ENCODE measurements at places on chromosomes 4 and X.

DNA sequence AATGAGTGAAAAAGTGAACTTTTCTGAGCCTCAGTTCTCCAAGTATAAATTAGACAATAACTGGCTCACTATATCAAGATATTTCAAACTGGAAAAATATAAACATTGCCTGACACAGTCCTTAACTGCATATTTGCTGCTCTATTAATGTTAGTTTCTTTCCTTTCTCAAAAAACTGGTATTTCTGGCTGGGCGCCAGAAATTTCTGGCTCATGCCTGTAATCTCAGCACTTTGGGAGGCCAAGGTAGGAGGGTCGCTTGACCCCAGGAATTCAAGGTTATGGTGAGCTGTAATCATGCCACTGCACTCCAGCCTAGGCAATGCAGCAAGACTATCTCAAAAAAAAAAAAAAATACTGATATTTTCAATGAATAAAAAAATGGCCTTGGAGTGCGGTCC, 227.0 kb downstream of the MAGEB17 start:
- DNase-seq, result peak; percentile 8

DNA sequence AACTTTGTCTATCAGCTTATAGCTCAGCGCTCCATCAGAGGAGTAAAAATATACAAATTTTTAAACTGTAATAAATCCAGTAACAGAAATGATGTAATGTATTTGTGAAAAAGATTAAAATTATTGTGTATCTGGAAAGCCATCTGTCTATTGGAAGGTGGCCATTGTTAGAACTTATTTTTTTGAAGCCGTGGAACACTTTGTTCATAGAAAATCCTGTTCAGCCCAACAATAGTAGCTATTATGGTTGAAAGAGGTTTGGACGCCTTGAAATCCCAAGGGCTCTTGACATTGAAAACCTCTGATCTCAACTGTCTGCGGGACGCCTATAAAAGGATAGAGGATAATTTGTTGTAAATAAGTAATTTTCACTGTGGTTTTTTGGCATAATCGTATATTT, 98.3 kb downstream of the RAPGEF2 start:
- DNase-seq, result no peak

DNA sequence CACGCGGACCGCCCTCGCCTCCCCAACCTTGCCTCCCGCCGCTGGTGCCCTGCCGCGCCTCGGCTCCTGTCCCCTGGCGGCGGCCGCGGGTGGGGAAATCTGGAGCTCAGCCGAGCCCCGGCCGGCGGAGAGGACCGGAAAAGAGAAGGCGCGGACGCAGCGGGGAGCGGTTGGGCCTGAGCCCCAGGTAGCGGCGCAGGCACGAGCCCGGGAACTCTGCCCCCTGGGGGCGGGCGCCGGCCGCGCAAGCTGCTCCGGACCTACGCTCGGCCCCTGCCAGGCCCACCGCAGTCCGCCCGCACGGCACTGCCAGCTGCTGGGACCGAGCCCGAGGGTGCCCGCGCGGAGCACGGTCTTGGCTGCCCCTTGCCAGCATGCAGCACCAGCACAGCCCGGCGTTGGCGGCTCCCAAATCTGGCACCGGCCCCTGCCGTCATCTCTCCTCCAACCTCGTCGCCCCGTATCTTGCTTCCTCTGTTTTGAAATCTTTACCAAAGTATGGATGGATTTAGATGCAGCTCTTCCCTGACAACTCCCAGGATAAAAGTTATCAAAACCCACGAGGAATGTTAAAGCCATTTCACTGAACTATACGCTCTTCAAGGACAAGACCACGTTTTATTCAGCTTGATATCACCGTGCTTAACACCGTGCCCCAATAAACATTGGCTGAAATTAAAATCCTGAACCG, at the start of gene PRSS12:
PRSS12 (minus strand) TSS at position 161 of the 691 bp plus-strand sequence. CDS start 283 bp downstream, outside the sequence.
- peak; percentile 82 for DNase-seq

- DNase-seq, result no peak
These were observed 459.2 kb upstream of the GALNT7 start for GRCh38 chr4:172709376-172709775.
